Sigmoid colon (tissue), 7 donors: ENCODE measurements at places on chromosomes 5 and 9. TPM values are rescaled to one million over a fixed set of nuclear protein-coding genes. Genes with fewer than 3 reads are reported as not detected.

WNT8A gene
- total RNA-seq = not detected

DNA sequence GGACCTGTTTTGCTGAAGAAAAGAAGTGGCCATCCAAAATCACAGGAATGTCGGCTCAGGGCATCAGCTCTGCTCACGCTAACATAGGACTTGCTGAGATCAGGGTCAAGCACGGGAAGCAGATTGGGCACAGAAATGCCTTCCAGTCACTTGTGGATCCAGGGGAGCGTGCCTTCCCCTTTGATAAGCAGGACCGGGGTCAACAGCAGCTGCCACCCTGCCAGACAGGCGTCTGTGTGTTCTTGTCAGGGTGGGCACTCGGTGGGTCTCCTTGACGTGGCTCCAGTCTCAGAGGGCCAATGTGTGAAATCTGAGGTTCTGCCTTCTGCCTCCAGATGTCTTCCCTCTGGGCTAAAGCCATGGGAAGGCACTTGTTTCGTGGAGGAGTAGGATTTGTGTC, 313.7 kb upstream of the IRX4 start:
- H3K4me3 ChIP-seq = no peak overlapping the region
- no peaks in the 10 kb centered on the region for H3K4me1 ChIP-seq
- no peak overlapping the region for H3K27ac ChIP-seq

PTGR1 gene
- total RNA-seq = 61.1 TPM

- no peaks in the 10 kb centered on the region for H3K36me3 ChIP-seq
- peak; percentile 40 for DNase-seq
- H3K27me3 ChIP-seq = peaks cover 52% of the 10 kb centered on the region
These were observed 43.9 kb upstream of the CEP72 start for GRCh38 chr5:568061-568781.

SHOC1 gene
- total RNA-seq = not detected

PCDH1 gene
- total RNA-seq = 19.4 TPM

GRCh38 chr9:95137587-95138145, 179.8 kb downstream of the FANCC start:
- H3K4me3 ChIP-seq = no peak overlapping the region
- H3K27me3 ChIP-seq = no peaks in the 10 kb centered on the region
- DNase-seq = peak; percentile 80
- H3K4me1 ChIP-seq = no peaks in the 10 kb centered on the region

FOXD1 gene
- total RNA-seq = not detected

GFI1B gene
- total RNA-seq = not detected

GRCh38 chr5:157659868-157660660, 7.8 kb upstream of the SOX30 start:
- no peak overlapping the region for H3K4me3 ChIP-seq
- no peak overlapping the region for H3K27ac ChIP-seq
- no peaks in the 10 kb centered on the region for H3K36me3 ChIP-seq
- no peak for DNase-seq
- no peaks in the 10 kb centered on the region for H3K4me1 ChIP-seq
- no peaks in the 10 kb centered on the region for H3K27me3 ChIP-seq

- H3K4me3 ChIP-seq = no peak overlapping the region
- no peaks in the 10 kb centered on the region for H3K27me3 ChIP-seq
- peak; percentile 74 for DNase-seq
These were observed 19.6 kb downstream of the TENT4A start for GRCh38 chr5:6732634-6733410.

DNA sequence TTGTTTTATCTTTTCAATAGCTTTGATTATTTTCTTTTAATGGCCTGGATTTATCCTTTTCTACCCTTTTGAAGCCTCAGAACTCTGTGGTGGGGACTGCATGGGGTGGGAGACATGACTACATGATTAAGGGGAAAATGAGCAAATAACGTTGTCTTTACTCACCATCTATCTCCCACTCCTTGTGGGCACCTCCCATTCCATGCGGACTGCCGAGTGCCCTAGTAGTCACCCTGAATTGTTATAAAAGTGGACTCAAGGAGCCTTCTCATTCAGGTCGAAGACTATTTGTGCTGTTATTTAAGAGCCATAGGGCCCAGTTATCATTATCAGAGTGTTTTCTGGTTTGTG, 281.8 kb downstream of the MLLT3 start:
- H3K36me3 ChIP-seq = peaks cover under 1% of the 10 kb centered on the region
- H3K4me1 ChIP-seq = peaks cover 10% of the 10 kb centered on the region
- H3K27ac ChIP-seq = no peak overlapping the region
- DNase-seq = no peak
- no peaks in the 10 kb centered on the region for H3K27me3 ChIP-seq
- no peak overlapping the region for H3K4me3 ChIP-seq

FCN1 gene
- 2.5 TPM for total RNA-seq

GRCh38 chr5:80961376-80962281, 1.5 kb downstream of the RASGRF2 start:
- peaks cover 36% of the 10 kb centered on the region for H3K27me3 ChIP-seq
- H3K4me1 ChIP-seq = peaks cover 12% of the 10 kb centered on the region
- DNase-seq = no peak
- H3K4me3 ChIP-seq = peak overlapping the region; percentile 49
- H3K27ac ChIP-seq = peak overlapping the region; percentile 75

DNA sequence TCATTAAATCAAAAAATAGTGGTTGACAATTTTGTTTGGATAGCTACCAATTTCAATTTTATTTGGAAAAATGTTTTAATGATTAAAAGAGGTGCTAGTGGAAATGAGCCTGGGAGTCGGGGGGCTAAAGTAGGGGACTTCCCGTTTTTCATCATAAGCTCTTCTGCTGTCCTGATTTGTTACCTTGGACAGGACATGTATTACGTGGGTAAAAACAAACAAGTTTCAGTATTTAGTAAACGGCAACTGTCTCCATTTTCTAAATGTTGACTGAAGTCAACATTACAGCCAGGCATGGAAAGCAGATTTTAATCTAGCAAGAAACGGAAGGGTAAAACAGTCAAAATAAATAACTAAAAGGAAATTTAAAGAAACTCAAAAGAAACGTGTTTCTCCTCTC, 212.3 kb upstream of the GRAMD2B start:
- no peak for DNase-seq
- no peaks in the 10 kb centered on the region for H3K36me3 ChIP-seq
- H3K4me3 ChIP-seq = no peak overlapping the region
- H3K27ac ChIP-seq = no peak overlapping the region

SLC34A3 gene
- total RNA-seq = not detected

DNA sequence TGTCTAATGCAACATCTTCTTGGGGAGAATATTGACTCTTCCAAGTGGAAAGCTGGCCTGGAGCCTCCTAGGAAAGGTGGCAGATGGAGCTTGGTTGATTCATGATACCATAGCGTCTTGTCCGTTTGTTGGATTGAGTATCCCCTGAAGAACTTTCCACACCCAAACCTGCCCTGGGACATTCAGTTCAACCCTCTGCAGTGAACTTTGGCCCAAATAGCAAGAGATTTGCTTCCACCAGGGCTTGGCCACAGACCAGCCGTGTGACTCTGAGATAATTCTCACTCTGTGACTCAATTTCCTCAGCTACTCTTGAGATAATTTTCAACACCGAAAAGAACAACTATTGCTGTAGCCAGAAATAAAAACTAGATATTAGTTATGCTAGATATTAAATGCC, 108.0 kb upstream of the RAD23B start:
- no peak overlapping the region for H3K4me3 ChIP-seq
- no peak for DNase-seq
- H3K4me1 ChIP-seq = no peaks in the 10 kb centered on the region
- no peaks in the 10 kb centered on the region for H3K27me3 ChIP-seq
- no peak overlapping the region for H3K27ac ChIP-seq
- H3K36me3 ChIP-seq = no peaks in the 10 kb centered on the region

- H3K27ac ChIP-seq = no peak overlapping the region
- H3K4me1 ChIP-seq = peaks cover 7% of the 10 kb centered on the region
- no peak for DNase-seq
- H3K36me3 ChIP-seq = no peaks in the 10 kb centered on the region
These were observed 195.4 kb upstream of the TRIM32 start for GRCh38 chr9:116491659-116492058.

- H3K4me3 ChIP-seq = no peak overlapping the region
- DNase-seq = no peak
- H3K36me3 ChIP-seq = no peaks in the 10 kb centered on the region
- no peaks in the 10 kb centered on the region for H3K4me1 ChIP-seq
These were observed 613.0 kb upstream of the CCNG1 start for GRCh38 chr5:162824360-162824759.

DOLPP1 gene
- total RNA-seq = 2.3 TPM

DNA sequence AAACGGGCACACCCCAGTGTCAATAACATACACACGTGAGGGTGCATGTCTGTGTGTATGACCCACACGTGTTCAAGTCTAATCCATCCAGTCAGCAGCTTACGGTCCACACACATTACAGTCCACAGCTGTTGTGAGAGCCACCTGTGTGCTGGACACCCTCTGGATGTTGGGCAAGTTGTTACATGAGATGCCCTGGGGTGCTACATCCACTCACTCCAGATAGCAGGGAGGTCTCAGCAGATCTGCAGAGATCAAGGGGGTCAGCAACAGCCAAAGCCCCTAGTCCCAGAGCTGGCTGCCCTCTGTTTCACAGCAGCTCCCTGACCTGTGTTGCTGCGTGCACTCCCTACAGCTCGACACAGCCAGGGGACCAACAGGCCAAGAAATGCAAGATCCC, 4.3 kb upstream of the AIF1L start:
- no peak for DNase-seq
- H3K4me3 ChIP-seq = no peak overlapping the region

- no peak overlapping the region for H3K4me3 ChIP-seq
- no peaks in the 10 kb centered on the region for H3K36me3 ChIP-seq
- H3K27ac ChIP-seq = no peak overlapping the region
- H3K4me1 ChIP-seq = peaks cover 8% of the 10 kb centered on the region
These were observed 28.0 kb downstream of the TEX10 start for GRCh38 chr9:100324594-100325200.

DNA sequence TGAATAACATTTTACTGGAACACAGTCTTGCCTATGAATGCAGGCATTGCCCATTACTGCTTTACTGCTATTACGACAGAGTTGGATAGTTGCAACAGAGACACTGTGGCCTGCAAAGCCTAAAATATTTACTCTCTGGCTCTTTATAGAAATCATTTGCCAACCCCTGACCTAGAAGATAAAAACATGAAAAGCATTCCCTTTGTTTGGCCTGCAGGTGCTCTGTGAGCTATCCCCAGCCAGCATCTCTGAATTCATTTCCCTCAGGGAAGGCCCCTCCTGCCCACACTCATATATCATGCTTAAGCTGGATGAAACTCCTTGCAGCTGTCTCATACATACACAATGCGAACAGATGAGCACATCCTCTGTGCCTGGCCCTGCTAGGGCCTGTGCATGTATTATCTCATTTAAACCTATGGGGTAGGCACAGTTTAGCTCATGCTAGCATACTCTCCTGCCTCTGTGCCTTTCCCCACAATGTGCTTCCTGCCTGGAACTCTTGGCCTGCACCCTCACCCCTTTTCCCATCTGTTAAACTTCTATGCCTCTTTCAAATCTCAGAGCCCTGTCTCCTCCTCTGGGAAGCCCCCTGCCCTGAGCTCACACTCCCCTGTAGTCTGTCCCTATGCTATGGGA, 193.1 kb downstream of the PAX5 start:
- H3K4me3 ChIP-seq = no peak overlapping the region
- DNase-seq = no peak
- H3K36me3 ChIP-seq = no peaks in the 10 kb centered on the region

DNA sequence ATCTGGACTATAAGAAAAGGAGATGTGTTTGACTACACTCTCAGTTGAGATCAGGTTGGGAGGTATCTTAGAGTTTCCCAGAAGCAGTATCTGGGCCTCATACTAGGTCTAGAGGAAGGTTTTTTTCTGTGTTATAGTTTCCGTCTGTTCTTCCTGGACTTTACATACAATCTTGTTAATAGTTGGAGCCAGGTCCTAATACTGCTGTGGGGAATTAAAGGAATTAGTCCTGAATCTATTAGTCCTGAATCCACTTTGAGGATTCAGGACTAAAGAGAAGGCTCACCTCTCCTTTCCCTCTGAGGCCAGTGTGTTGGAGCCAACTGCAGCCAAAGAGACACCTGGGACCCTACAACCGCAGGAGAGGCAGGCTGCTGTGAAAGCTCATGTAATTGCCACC, 445.7 kb upstream of the CLINT1 start:
- no peak overlapping the region for H3K27ac ChIP-seq
- no peaks in the 10 kb centered on the region for H3K36me3 ChIP-seq
- H3K4me1 ChIP-seq = no peaks in the 10 kb centered on the region
- DNase-seq = no peak
